IPS DF 19.7 (cell line): ENCODE measurements at places on chromosomes 1 and 21.

- DNase-seq = no peak
Measured at GRCh38 chr1:20528221-20528620, 20.3 kb upstream of the MUL1 start.

DNA sequence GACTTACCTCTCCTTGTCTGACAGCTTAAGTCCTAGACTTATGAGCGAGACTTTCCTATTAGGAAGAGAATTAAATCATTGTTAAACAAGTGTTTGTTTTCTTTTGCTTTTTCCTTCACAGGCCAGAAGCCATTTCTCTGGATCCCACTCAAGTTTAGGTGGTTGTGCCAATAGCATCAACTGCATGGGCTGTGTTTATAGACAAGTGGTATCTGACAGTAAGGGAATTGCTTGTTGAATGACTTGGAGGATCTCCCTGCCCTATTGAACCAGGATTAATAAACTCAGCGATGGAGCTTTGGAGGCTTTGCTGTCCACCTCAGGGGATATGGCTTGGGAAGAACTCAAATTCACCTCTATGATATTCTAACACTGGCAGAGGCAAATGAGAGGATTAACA is 43.7 kb downstream of the UTP25 start:
- DNase-seq = no peak

DNA sequence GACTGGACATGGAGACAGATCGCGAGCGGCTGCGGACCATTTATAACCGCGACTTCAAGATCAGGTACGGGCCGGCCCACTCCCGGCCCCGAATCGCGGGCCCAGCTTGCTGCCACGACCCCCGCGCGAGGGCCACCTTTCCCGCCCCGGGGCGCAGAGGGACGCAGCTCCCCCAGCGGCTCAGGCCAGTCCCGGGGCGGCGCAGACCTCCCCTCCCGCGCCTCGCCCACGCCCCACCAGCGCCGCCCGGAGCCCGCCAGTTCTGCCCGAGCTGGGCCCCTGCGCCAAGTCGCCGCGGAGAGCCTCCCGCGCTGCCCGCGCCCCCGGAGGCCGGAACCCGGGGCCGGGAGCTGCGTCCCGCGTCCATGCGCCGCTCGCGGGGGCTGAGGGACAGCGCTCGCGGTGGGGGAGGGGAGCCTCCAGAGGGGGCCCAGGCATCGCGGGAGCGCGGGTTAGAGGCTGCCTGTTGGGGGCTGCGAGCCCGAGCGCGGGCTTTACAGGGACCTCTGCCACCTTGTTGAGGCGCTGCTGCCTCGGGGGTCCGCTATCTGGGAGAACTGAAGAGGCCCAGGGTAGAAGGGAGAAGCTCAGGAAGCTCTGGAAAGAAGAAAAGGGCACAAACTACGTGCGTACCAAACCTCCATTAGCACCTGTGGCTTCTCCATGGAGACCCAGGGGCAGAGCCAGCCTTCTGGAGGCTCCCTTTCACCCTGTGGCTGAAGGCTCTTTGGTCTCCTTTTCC is 698 bp downstream of the MOV10 start:
- DNase-seq = no peak

- DNase-seq = peak; percentile 28
Measured at GRCh38 chr1:206583707-206584648, 28.3 kb downstream of the EIF2D start.

- no peak for DNase-seq
Measured at GRCh38 chr1:94084547-94084946, 36.4 kb downstream of the ABCA4 start.

DNA sequence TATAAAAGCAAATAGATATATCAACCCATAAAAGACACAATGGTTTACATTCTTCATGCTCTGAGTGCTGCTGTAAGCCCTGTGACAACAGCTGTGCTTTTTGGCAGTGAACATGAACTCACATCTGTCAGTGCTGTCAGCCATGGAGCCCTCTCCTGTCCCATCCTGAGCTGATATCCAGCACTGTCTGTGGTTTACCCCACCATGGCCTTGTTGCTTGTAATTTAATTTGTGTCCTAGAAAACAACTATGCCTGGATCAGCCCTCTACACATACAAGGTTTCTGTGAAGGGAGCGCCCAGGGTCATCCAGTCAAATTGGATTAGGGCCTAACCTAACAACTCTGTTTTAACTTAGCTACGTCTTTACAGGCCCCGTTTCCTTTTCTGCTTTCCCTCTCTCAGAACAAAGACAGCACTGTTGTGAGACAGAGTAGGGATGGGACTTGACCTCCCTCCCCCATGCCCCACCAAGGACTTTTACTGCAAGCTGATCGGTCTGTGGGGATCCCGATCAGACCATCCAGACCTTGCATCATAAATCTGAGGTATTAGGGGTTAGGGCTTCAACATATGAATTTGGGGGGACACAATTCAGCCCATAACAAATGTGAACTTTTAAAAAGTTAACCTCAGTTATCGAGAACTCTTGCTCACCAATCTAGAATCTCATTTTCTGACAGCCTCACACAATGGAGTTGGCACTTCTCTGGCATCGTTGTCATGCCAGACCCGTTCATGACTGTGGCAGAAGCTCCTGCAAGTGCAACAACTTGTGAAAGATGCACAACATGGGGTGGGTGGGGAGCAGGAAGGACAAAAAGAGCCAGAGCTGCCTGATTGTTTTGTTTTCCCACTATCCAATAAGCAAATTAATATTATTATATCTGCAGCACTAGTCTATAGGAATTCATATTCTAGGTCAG is 16.4 kb upstream of the SLC44A3 start:
- no peak for DNase-seq

- DNase-seq = no peak
Measured at GRCh38 chr1:213418268-213419071, 367.4 kb downstream of the RPS6KC1 start.

- no peak for DNase-seq
Measured at GRCh38 chr21:33794596-33794995, 121.0 kb downstream of the ATP5PO start.

- no peak for DNase-seq
Measured at GRCh38 chr21:16124378-16125138, 394.8 kb downstream of the USP25 start.

DNA sequence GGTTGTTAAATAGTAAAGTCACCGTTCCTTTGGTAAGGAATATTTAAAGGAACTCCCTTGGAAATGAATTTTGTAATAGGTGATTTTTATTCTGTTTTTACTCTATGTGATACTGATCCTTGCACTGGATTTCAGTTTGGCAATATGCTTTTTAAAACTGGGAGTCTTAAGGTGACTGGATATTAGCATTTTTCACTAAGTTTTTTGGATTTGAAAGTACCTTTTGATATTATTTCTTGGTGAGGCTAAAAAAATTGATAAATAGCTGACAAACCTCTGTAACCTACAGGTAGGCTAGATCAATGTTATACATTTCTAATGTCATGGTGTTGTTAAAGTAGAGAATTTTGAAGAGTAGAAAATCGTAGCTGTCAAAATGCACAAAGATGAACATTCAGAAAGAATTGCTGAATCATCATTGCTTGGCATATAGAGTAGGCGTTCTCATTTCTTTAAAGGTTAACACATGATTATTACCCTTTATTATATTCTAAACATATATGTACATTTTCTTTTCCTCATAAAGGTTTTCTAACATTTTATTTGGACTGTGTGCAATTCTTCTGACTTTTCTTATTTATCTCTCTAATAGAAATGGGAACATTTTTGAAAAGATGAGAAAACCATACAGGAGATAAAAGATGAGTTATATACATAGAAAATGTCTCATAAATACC is 1.5 kb upstream of the DNAJB4 start:
- no peak for DNase-seq

GRCh38 chr1:94922761-94923331 is 4.1 kb downstream of the CNN3 start:
- no peak for DNase-seq
